Caki2 (cell line): ENCODE measurements at places on chromosomes 7 and 10. TPM values are rescaled to one million over a fixed set of nuclear protein-coding genes. Genes with fewer than 3 reads are reported as not detected.

DNA sequence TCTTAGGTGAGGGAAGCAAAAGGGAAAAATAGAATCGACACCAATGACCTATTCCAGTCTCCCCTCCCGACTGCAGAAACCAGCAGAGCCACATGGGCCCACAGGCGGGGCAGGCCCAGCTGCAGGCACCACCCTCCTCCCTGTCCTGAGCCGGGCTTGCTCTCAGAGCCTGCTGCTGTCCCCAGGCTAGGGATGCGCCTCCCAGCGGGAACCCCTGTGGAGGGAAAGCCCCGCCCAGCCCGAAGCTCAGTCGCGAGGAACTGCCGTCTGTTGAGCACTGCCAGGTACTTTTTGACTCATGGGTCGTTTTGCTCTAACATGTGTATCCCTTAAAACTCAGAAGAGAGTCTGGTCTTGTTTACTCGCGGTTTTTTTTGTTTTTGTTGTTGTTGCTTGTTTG, 124.5 kb upstream of the RET start:
- no peak for DNase-seq

- DNase-seq, result no peak
Measured at GRCh38 chr7:124084024-124084423, 51.2 kb upstream of the TMEM229A start.

DNA sequence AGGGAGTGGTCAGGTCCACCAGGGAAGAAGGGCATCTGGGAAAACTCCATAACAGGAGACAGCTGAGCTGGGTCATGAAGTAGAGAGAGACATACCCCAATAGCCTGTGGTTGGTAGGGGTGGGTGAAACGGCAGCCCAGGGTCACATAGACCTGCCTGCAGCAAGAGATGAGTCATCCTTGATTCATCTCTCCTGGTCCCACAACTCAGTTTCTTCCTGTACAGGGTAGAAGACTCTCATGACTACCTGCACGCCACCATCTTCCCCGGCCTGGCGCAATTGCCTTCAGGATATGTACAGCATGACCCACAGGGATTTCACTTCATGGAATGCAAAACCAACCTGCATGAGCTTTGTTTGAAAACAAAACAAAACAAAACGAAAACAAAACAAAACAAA, 45.1 kb upstream of the ADAM12 start:
- peak; percentile 8 for DNase-seq

- no peak for DNase-seq
Measured at GRCh38 chr10:112338957-112339356, 35.0 kb upstream of the ACSL5 start.

- DNase-seq, result no peak
Measured at GRCh38 chr10:17878896-17879295, 69.7 kb downstream of the MRC1 start.

DNA sequence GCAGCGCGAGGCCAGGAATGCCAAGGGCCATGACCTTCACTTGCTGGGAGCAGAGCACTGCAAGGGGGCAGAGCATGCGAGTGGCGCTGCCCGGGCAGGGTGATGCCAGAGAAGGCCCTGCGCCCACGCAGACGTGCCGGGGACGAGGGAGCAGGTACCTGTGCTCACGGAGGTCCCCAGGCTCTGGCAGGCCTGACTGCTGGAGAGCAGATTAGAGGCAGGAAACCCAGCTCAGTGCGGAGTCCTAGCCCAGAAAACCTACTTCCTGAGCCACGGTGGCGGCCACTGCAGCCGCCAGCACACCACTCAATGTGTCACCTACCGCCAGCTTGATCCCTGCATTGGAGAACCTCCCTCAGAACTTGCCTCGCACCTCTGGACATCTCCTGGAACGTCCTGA, 148.4 kb downstream of the MAD1L1 start:
- DNase-seq, result no peak

DNA sequence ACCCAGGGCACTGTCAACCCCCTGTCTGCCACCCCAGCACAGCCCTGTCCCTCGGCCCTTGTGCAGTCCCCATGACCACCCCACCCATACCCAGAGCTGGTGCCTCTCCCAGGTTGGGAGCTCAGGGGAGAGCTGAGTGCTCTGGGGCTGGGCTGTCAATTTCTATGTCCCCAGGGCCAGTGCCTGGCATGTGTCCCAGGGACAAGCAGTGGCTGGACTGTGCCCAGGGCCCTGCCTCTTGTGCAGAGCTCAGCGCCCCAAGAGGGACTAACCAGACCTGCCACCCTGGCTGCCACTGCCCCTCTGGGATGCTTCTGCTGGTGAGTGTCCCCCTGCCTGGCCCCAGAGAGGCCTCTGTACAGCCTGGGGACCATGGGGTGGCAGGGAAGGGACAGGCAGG, 29.0 kb upstream of the ZNF862 start:
- DNase-seq, result no peak

The NPFFR1 gene
- total RNA-seq, result not detected in 2 replicates

The HOGA1 gene
- total RNA-seq, result 70.8 and 91.3 TPM in 2 replicates

The TRIL gene
- 0.20 TPM in 1 of 2 replicates, not detected in the other for total RNA-seq
